ENCODE measurements at places on chromosomes 12 and 14.

GRCh38 chr14:63345826-63346225 lies 27.1 kb upstream of the GPHB5 start:
- DNase-seq = no peak

DNA sequence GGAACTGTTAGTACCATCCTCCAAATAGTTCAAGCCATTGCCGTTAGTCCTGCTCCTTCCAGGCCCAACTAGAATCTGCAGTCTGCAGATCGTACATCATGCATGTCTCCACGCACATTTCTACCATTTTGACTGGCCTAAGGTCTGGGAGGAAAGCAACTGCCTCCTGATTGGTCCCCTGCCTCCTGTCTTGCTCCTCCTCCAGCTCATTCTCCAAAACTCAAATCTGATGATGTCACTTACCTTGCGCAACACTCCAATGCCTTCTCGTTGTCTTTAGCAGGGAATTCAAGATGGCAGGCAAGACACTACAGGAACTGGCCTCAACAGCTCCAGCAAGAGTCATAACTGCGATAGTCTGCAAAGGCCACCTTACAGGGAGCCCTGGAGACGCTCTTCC lies 9.7 kb upstream of the HCAR1 start:
- no peak for DNase-seq

DNA sequence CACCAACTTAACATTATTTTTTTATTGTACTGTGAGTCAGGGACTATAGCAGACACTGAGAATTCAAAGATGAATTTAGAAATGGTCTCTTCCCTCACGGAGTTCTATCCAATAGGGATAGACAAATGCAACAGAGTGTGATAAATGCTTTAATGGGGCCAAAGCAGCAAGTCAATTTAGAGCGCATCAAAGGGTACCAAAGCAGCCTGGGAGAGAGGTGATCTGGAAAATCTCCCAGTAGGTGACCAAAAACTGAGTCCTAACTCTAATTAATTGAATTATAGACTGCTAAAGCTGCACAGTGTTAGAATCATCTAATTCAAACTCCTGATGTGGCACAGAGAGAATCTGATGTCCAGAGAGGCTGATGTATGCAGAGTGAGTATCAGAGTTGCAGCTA lies 2.6 kb downstream of the LIN7A start:
- no peak for DNase-seq

GRCh38 chr12:120689397-120690082 lies 2.6 kb downstream of the MLEC start:
- DNase-seq = no peak

DNA sequence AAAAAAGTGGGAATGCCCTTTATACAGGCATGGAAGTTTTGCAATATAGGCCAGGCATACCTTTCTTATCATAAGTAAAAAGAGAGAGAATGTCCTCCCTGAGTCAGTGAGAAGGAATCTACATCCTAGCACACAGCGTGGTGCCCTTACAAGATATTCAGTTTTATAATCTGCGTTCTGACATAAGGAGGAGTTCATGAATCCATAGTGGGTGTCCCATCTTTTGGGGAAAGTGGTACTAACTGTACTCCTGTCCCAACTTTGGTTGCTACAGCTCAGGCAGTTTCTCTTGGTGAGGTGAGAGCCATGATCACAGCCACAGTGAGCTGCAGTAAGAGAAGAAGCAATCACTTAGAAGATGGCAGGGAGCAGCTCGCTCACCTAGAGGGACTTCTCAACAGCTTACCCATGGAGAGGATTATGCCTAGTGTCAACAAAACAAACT lies 332.9 kb downstream of the BCAT1 start:
- DNase-seq = no peak

DNA sequence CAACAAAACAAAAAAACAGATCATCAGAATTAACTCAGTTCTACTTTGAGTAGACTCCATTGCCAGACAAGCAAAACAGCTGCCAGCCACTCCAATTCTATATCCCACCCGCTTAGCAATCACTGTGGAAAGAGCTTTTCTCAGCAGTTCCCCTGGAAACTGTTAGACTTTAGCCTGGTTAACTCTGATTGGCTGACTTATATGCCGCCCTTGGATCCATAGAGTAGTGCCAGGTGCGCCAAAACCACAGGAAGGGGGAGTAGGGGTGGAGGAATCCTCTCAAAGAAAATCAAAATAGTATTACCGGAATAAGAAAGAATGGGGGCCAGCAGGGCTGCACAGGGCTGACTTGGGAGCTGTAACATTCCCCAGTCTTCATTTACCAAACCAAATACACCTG lies 5.4 kb upstream of the EML5 start:
- no peak for DNase-seq

DNA sequence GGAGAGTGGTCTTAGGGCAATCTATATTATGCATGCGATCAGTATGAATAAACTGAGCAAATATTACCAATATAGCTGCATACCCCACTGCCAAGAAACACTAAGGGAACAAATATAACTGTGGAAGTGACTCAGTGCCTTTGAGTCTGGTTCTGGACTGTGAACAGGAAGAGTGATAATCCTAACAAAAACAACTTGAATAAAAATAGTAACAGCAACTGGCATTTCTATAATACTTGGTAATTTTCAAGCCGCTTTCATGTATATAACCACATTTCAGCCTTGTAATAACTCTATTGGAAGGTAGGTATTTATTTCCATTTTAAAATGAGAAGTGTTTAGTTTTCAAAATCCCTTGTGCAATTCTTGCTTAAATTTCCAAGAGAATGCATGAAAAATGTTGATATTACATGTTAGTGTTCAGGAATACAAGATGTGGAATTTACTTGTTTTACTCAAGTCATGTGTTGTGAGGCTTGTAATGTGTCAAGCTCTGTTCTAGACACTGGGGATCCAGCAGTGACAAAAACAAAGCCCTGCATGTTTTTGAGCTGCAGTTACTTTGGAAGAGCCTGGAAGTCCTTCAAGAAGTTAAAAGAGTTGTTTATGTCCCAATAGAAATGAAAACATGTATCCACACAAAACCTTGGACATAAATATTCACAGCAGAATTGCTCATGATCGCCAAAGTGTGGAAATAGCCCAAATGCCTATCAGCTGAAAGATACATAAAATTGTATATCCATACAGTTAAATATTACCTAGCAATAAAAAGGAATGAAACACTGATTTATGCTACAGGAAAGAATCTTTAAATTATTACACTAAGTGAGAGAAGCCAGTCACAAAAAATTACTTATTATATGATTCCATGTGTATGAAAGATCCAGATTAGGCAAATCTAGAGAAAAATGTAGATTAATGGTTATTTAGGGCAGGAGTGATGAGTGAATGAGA lies 338.1 kb upstream of the TMEM132C start:
- no peak for DNase-seq

DNA sequence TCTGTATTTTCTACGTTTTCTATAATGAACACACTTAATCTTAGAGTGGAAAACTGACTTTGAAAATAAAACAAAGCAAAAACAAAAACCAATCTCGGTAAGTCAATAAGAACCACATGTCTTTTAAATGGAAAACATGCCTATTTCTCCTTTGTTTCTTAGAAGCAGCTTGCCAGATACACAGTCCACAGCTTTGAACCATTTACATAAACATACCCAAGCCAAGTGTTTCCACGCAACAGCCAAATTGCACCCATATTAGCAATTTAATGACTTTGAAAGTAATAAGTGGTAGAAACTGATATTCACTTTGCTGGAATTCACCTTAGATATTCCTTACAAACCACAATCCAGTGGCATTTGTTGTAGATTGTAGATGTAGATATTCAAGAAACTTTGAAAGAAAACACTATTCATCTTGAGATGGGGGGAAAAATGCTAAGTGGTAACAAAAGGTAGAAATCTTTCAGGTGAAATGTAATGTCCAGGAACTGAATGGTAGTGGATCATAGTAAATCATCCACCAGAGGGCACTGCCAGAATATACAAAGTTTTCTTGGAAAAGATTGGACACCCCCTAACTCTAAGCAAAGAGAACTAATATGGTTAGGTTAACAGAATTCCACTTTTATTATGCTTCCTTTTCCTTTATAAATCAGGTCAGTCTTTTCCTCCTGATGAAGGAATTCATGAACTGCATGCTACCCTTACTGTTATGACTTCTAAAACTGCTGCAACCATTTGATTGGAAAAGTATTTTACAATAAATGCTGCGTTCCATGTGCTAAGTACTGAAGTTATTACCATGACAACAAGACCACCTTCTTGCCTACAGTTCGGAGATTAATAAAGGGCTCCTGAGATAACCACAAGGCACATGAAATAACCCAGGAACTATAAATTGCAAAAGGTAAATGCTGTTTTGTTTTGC lies 69.8 kb downstream of the RERG start:
- no peak for DNase-seq

DNA sequence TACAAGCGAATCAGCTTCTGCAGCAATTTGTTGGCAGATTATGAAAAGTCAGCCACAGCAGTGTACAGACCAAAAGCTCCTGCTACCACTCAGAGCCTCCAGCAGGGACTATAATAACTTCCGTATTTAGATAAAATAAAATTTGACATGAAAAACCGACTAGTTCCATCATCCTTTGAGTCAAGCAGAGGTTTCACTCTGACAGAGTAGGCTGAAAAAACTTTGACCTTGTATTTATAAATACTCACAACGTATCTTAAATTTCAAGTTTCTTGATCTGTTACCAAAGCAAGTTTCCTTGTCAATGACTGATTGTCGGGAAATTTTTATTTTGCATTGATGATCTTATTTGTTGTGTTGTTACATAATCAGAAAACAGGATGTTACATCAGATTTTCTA lies 283.4 kb downstream of the DAD1 start:
- DNase-seq = no peak

Data from stimulated activated CD4-positive, alpha-beta T cell treated with anti-CD3 and anti-CD28 coated beads, Interleukin-1b, Interleukin-23, amount 100 ng/mL, for 1 hour (primary cell).